ENCODE measurements at places on chromosomes 7 and 10. TPM values are rescaled to one million over a fixed set of nuclear protein-coding genes. Genes with fewer than 3 reads are reported as not detected.

LRRD1 gene
- 0.78 TPM for total RNA-seq

UNCX gene
- total RNA-seq = not detected

- DNase-seq = no peak
Observed at GRCh38 chr7:21828841-21829240, 116.9 kb downstream of the CDCA7L start.

- no peak for DNase-seq
Observed at GRCh38 chr10:53396876-53397275, 624.3 kb upstream of the MBL2 start.

- no peak for DNase-seq
Observed at GRCh38 chr10:33684211-33684611, 349.7 kb upstream of the NRP1 start.

DNA sequence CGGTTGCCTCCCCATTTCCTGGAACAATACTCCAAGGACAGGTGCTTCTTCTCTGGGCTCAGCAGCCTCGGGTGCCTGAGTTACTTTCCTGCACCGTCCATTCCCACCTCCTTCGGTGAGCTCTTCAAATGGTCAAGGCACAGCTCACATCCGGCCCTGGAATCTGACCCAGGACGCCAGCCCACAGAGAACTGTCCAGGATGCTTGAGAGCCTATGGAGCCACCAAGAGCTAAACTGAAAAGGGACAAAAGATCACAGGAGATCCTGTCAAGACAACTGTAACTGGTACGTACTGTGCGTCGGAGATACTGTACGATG lies 72.5 kb downstream of the CTBP2 start:
- no peak for DNase-seq

DNA sequence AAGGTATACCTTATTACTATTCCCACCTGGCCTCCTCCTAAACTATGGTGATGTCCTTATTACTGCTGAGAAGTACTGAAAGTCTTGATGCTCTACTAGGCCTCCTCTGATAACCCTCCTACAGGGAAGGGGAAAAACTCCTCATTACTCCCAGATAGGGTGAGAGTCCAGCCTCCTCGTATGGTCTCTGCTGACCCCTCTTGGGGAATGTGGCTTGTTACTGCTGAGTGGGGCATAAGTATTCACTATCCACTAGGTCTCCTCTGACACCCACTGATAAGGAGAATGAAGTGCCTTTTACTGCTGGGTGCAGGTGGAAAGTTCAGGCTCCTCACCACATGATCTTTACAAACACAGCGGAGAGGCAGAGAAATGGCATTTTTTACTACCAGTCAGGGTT lies 222.9 kb downstream of the CHRM2 start:
- no peak for DNase-seq

- DNase-seq = no peak
Observed at GRCh38 chr10:95693071-95693667, 558 bp downstream of the TCTN3 start.

AGR2 gene
- total RNA-seq = 1.7 TPM

GRCh38 chr10:102721954-102722353 lies 7.5 kb downstream of the SFXN2 start:
- no peak for DNase-seq

GRCh38 chr7:26167303-26167934 lies 15.4 kb downstream of the NFE2L3 start:
- no peak for DNase-seq

Data from occipital lobe (tissue), 3 donors.